GM12892 (cell line): ENCODE measurements at places on chromosomes 11 and 22.

DNA sequence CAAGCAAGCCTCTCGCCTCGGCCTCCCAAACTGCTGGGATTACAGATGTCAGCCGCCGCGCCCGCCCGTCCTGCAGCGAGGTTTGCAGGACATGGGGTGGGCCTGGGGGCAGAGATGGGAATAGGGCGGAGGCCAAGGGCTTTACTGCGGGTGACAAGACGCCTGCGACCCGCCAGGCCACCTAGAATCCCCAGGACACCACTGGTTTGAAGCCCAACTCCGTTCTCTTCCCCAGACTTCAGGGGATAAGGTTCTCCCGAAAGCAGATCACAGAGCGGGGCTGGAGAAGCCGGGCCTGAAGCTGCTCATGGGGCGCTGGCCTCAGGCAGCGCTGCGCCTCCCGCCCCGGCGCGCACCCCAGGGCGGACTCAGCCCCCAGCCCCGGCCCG lies 354 bp downstream of the POLR2L start:
- DNase-seq, result no peak

DNA sequence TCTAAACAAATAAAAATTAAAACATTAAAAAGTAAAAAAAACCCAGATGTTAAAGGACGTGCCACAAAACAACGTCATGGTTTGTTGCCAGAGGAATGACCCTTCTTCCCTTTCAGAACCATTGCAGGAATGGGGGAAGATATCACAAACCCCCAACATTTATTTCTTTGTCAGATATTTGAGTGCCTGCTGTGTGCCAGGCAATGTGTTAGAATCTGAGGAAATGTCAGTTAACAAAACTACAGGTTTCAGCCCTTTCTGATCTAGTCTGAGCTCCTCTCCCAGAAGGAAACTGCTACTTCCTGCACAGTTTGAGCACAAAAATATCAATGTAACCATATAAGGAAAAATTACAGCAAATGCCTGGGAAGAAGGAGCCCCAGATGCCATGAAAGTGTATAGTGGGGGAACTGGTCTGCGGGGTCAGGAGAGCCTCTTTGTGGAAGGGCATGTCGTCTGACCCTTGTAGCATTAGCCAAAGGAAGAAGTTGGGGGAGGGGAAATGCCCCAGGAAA lies 7.1 kb upstream of the NHERF4 start:
- no peak for DNase-seq

GRCh38 chr22:36422287-36423014 lies 34.7 kb upstream of the MYH9 start:
- DNase-seq, result no peak

- peak; percentile 39 for DNase-seq
Measured at GRCh38 chr11:75214411-75214821, 26.2 kb upstream of the TPBGL start.

GRCh38 chr11:75509020-75509720 lies 16.6 kb downstream of the GDPD5 start:
- no peak for DNase-seq

- DNase-seq, result no peak
Measured at GRCh38 chr11:106608677-106609076, 409.6 kb downstream of the GUCY1A2 start.

DNA sequence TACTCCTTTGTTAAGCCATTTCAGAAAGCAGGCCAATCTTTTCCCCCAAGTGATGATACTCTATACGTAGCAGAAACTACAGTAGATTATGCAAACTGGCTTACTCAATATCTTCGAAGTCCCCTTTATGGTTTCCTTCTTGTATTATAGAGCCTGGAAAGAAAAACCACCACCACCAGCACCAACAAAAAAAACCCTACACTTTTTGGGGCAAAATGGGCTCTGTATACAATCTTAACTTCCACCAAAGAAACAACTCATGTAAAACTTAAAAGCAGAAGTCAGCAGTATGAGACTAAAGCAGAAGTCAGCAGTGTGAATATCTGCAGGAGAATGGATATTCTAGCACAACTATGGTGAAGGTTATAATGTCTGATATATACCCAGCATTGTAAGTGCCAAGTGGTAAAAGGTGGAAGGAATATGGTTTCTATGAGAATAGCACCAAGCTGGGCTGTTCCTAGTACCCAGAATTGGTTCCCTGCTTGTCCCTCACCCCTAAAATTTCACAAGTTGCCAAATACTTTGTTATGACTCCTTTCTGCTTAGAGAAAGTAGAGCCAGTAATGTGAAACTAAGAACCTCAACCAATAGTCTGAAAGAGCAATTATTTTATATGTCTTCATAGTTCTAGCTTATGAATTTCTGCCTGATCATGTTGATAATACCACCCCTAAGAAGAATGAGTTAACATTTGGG lies 252.1 kb downstream of the SBF2 start:
- DNase-seq, result no peak

GRCh38 chr22:24432059-24432853 lies 4.9 kb downstream of the ADORA2A start:
- DNase-seq, result no peak

- DNase-seq, result no peak
Measured at GRCh38 chr11:65744026-65744698, 23.6 kb upstream of the RNASEH2C start.

DNA sequence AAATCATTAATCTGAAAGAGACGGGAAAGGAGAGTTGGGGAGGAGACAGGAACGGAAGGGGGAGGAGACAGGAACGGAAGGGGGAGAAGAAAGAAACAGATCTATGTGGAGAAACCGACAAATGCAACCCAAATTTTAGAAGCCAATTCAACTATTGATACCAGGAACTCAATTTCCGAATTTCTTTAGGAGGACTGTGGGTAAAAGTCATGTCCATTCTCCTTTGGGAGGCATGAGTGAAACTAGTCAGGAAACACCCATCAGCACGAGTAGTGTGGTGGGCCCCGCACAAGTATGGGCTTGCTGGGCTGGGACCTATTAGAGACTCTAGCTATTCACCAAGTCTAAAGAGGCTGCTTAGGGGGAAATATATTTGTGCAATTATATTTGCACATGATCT lies 18.1 kb downstream of the ANO3 start:
- no peak for DNase-seq

DNA sequence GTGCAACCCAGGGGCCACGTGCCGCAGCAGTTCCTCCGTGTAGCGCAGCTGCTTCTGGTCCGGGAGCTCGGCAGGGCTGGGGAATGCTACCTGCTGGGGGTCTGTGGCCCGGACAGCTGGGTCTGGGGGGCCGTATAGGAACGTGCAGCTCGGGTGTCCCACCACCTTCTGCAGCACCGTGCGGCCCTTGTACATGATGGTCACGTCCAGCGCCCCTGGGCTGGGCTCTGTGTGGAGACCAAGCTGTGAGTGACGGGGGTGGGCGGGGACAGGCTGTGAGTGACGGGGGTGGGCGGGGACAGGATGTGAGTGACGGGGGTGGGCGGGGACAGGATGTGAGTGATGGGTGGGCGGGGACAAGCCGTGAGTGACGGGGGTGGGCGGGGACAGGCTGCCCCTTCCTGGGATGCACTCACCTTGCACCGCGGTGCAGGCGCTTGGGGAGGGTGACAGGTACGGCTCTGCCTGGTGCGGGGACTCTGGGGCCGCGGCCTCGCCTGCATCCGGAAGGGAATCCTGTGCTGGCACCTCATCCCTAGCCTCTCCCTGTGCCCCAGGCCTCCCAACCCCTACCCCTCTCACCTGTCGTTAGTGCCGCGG lies 2.3 kb downstream of the IRF7 start:
- peak; percentile 74 for DNase-seq

- DNase-seq, result no peak
Measured at GRCh38 chr22:44698531-44699421, 3.2 kb upstream of the PRR5 start.

- DNase-seq, result no peak
Measured at GRCh38 chr11:70091638-70092037, 13.5 kb downstream of the ANO1 start.

- DNase-seq, result no peak
Measured at GRCh38 chr22:39466228-39467006, 9.6 kb downstream of the MGAT3 start.

- DNase-seq, result no peak
Measured at GRCh38 chr11:122807731-122808477, 30.4 kb upstream of the CRTAM start.

GRCh38 chr11:81870066-81870412 lies 863.6 kb downstream of the FAM181B start:
- no peak for DNase-seq

GRCh38 chr11:55624531-55624930 lies 10.4 kb upstream of the OR4P4 start:
- DNase-seq, result no peak

- DNase-seq, result no peak
Measured at GRCh38 chr22:45612451-45612901, 59.2 kb upstream of the ATXN10 start.
